ENCODE measurements at places on chromosomes 3 and 15.

DNA sequence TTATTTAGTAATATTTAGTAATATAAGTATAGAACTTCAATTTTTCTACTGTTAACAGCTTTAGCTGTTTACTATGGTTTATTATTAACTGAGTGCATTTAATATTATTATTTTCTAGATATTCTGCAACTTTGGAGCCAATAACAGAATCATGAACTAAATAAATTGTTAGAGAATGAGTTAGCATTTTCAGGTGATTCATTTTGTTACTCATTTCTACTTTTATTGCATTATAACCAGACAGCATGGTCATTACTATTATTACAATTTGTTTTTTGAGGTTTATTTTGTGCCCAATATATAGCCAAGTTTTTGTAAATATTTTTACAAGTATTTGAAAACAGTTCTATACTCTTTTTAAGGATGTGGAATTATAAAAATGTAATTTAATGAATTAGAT lies 279.6 kb downstream of the SQOR start:
- no peak for DNase-seq

DNA sequence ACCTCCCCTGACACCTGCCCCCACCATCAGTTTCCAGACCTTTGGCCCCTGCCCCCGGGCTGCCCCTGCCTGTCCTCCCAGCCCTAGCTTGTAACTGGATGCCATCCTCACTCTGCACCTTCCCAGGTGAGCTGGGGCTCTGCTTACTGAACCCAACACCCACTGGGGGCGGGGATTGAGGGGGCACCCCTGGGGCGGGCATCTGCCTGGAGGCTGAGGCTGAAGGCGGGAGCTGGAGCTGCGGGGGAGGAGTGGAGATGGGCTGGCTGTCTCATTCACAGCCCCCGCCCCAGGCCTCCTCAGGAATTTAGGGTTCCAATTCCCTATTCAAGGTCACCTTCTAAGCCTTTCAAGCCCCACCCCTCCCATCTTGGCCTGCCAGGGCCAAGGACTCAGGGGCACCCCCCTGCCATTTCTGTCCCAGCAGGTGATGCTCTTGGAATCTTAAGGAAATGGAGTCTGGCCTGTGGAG lies 17.7 kb downstream of the PIF1 start:
- DNase-seq, result no peak

DNA sequence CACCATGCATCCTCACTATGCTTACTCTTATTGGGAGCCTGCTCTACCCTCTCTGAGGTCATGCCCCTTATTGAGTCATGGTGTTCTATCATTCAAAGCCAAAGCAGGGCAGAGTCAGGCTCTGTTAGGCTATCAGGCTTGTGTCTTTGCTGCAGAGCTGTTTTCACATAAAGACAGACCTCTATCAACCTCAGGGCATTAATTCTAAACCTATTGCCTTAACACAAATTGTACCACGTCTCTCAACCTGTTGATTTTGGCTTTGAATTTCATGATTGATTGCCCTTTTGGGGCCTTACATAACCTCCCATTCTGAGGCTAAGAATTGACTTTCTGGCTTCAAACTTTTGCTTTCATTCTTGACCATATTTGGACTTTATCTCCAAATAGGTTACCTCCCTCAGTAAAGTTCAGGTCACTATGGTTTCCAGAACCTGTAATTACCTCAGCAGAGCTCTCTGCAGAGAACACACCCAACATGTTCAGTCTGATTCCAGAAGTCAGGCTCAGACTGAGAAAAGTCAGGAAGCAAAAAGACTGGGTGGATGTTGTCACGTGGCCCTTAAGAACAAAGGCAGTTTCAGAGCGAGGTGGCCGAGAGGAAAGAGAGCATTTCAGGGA lies 221.4 kb upstream of the NANOGP8 start:
- DNase-seq, result no peak

DNA sequence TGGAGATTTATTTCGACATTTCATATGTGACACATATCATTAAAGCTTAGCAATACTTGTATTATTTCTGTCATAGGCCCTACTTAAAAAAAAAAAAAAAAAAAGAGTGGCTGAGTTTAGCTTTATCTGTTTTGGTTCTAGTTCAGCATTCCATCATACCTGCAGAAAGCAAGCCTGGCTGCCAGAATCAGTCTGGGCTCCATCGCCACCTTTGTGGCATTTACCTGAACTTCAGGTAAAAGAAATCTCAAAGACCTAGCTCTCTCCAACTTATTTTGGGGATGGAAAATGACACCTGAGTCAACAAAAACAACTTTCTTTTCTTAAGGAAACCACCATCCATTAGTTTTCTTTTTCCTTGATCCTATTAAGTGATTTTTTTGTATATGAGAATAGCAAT lies 82.1 kb downstream of the NEK10 start:
- no peak for DNase-seq

GRCh38 chr15:38202361-38202760 lies 50.3 kb upstream of the SPRED1 start:
- no peak for DNase-seq

GRCh38 chr3:87132801-87133200 lies 94.3 kb upstream of the CHMP2B start:
- no peak for DNase-seq

- DNase-seq, result no peak
Measured at GRCh38 chr3:120839120-120839519, 68.9 kb upstream of the STXBP5L start.

GRCh38 chr15:89452330-89452836 lies 44.0 kb downstream of the RHCG start:
- DNase-seq, result no peak

GRCh38 chr3:42088803-42089530 lies 2.2 kb upstream of the TRAK1 start:
- no peak for DNase-seq

DNA sequence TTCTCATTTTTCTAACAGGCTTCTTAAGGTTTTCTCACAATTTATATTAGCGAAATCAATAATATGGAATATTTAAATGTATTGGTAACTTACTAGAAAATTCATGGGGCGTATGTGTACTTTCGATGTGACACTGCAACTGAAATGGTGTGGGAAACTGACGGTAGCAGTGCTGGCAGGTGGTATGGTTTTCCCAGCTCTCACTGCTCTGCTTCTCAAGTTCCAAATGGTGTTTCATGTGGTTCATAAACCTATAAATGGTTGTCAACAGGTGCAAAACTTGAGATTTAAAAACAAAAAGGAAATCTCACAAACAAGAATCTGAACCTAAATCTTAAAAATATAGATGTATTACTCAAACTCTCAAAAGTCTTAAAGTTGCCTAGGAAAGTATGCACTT lies 54.7 kb downstream of the ZNF280D start:
- DNase-seq, result no peak

DNA sequence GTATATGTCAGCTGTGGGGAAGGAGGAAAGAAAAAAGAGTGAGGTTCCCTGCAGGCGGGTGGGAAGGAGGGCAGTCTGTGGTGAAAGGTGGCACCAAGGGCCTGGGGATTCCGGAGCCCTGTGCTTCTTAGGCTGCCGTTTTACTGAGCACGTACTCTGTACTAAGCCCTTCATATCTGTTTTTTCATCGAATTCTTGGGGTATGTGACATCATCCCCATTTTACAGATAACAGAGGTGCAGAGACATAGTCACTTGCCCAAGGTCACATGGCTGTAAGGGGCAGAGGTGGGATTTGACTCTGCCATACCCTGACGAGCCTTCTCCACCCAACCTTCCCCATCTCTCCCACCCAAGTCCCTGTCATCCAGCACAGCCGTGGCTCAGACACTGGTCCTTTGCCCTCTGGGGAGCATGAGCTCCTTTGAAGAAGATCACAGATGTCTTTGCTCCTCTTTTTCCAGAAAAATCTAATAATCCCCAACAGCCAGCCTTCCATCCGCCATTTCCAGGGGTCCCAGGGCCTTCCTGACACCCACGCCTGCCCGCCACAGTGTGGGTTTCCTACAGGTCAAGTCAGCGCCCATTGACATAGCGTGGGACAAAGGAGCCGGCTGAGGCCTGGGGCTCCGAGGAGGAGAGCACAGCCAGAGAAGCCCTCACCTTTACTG lies 24.2 kb downstream of the CYP11A1 start:
- no peak for DNase-seq

DNA sequence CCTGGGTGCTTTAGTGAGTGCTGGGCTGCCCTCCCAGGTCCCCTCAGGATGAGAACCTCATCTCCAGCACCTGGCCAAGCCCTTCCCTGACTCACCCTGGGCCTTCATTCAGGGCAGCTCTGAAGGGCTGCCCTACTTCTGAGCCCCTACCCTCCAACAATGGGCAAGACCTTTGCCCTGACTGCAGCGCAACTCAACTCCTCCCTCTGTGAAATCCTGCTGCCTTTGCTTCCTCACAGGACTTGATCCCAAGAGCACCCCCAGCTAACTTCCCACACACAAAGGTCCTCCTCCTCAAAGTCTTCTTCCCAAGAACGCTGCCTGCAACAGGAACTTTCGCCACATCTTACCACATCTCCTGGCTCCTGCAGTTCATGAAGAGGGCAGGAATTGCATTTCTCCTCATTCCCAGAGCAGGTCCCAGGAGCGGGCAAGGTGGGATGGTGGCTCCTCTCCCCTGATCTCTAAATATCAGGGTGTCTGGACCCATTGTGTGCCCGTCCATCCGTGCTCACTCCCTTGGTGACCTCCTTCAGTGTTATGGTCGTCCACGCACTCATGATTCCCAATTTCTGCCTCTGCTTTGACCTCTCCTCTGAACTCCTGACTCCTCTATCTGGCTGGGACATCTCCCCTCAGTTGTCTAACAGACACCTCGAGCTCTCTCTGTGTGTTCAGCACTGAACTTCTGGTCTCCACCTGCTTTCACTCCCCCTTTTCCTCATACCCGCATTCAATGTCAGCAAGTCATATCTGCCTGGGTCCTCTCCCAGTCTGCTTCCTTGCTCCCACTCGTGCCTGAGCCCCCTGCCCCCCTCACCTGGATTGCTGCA lies 4.5 kb upstream of the SSUH2 start:
- DNase-seq, result no peak

- DNase-seq, result no peak
Measured at GRCh38 chr15:78830514-78831228, 19.4 kb upstream of the ADAMTS7 start.

DNA sequence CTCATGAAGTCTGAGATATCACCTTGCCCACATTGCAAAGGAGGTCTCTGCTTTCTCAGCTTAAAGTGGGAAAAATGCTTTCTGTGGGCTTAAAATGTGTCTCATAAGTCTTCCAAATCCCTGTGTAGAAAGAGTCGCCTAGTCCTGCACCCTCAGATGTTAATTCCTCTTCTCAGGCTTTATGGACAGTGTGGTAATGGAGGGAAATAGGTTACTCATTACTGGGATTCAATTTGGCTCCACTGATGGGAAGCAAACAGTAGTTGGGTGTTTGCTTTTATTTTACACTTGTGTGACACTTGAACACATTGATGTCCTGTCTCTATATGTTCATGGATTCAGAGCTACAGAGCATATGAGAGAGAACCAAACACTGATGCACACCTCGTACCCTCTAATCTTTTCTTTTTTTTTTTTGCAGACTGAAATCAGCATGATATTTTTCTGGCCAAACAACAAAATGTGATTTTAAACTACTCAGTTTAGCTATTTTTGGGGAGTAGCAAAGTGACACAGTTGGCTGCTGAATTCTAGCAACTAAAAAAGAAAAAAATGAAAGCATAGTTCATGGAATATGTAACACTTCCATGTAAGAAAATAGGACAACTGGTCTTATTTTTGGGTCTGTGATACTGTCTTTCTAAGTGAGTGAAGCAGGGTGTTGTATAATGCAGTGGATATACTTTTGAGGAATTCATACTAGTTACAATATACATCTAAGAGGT lies 8.6 kb downstream of the PTPRG start:
- no peak for DNase-seq

DNA sequence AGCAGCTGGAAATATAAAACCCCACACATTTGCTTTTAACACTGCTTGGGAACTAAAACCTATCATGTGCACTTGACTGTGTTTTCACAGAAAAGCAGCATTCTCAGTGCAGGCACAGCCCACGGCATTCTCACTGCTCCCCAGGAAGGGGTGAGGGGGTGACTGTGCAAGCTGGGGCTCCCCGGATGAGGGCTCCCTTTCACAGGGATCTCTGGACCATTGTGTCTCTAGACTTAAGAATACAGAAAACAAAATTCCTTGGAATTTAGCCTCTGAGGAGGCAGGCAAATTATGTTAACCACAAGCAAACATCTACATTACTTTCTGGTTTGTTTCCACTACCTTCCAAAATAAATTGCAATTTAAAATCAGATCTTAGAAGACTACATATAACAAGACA lies 100.3 kb downstream of the FSIP1 start:
- peak; percentile 40 for DNase-seq

- DNase-seq, result no peak
Measured at GRCh38 chr3:159825216-159825854, 163.3 kb upstream of the IL12A start.

- no peak for DNase-seq
Measured at GRCh38 chr15:44713006-44713966, 2.0 kb downstream of the B2M start.

GRCh38 chr15:79086814-79087213 lies 3.8 kb downstream of the RASGRF1 start:
- no peak for DNase-seq

- no peak for DNase-seq
Measured at GRCh38 chr3:67601919-67602608, 52.3 kb downstream of the SUCLG2 start.

GRCh38 chr3:134363381-134363755 lies 10.9 kb downstream of the AMOTL2 start:
- DNase-seq, result no peak

GRCh38 chr3:84109911-84110310 lies 848.9 kb upstream of the CADM2 start:
- DNase-seq, result no peak

DNA sequence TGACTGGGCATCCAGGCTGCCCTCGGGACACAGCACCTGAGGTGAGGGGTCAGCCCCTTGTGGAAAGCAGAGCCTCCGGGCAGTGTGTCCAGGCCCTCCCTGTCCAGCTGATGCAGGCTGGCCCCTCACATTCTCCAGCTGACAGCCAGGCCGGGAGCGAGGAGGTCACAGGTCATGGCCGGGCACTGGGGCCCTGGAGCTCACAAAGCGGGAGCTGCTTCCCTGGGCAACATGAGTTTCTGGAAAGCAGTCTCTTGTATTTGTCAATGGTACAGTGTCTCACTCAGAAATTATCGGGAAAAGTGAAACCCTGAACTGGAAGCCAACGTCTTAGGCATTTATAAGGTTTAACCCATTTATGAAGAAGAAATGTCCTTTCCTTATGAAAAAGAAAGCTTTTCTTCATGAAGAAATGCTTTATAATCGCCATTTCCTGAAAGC lies 118.5 kb downstream of the OPA1 start:
- no peak for DNase-seq

DNA sequence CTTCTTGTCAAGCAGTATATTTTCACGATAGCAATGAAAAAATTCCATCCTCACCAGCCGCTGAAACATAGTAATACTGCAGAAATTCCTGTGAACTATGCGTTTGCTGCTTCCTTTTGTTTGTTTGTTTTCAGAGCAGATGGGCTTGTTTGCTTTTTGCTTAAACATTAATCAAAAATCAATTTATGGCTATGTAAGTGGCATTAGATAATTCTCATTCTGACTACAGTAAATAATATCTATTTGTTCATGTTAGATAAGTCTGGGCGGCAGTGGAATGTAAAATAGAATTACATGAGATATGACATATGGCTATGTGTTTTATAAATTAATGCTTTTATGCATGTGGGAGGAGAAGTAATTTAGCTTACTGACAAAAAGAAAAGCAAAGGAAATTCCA lies 163.7 kb downstream of the PGPEP1L start:
- no peak for DNase-seq

GRCh38 chr3:178826435-178827123 lies 245.0 kb downstream of the ZMAT3 start:
- DNase-seq, result no peak

- DNase-seq, result no peak
Measured at GRCh38 chr3:170572665-170573253, 13.1 kb downstream of the SLC7A14 start.

- DNase-seq, result no peak
Measured at GRCh38 chr3:182052332-182052731, 340.6 kb downstream of the SOX2 start.

Measured in left hindlimb (tissue), 1 donor.